ENCODE measurements at places on chromosomes 2 and 18.
A peak's percentile ranks its signal among the peaks of the same experiment; 100 is the strongest.

- DNase-seq, result no peak
These were observed 28.4 kb downstream of the NRXN1 start for GRCh38 chr2:51003345-51004192.

DNA sequence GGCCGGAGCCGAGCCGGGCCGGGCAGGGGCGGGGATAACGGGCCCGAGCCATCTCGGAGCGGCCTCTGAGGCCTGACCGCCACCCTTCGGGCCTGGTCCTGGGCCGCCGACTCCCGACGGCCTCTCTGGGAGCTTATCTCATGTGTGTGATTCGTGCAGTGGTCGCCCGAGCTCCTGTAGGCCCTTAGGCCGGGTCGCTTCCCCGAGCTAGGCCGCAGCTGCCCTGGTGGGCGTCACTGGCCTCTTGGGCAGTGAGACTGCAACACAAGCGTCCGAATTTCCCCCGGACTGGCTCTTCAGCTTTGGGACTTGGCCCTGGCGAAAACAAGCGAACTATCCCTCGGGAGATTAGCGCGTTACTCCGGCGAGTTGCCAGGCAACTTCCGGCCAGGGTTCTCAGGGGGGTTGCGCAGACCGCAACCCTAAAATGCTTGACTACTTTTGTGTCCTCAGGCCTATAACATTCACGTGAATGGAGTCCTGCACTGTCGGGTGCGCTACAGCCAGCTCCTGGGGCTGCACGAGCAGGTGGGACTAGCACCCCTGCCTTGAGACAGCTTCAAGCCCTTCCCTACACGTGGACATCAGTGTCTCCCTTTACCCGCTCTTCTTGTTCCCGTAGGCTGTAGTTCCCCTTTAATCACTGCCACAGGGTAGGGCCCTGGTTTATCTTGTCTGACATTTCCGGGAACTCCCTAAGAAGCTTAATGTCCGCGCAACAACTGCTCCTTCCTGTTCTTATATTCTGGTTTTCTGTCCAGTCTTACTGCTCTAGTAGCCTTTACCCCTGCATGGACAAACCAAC is 602 bp downstream of the SNX17 start:
- DNase-seq, result no peak

DNA sequence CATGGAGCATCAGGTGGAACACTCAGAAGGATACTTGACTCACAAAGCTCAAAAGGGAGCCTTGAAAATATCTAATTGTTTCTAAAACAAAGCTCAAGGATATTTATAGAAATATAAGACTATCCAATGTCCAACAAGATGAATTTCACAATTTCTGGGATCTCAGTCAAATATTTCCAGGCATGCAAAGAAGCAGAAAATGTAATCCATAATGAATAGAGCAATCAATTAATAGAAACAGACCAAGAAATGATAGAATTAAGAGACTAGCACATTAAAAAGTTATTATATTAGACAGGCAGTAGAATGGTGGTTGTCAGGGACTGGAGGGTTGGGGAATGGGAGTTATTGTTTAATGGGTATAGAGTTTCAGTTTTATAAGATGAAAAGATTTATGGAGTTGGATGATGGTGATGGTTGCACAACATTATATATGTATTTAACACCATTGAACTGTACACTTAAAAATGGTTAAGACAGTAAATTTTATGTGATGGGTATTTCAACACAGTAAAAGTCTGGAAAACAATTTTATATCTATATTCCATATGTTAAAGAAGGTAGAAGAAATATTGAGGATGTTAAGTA is 189.9 kb upstream of the PIEZO2 start:
- DNase-seq, result no peak

- no peak for DNase-seq
These were observed 16.1 kb downstream of the ARHGAP28 start for GRCh38 chr18:6745504-6746031.

- no peak for DNase-seq
These were observed 26.5 kb downstream of the SCYGR8 start for GRCh38 chr2:227772197-227772661.

DNA sequence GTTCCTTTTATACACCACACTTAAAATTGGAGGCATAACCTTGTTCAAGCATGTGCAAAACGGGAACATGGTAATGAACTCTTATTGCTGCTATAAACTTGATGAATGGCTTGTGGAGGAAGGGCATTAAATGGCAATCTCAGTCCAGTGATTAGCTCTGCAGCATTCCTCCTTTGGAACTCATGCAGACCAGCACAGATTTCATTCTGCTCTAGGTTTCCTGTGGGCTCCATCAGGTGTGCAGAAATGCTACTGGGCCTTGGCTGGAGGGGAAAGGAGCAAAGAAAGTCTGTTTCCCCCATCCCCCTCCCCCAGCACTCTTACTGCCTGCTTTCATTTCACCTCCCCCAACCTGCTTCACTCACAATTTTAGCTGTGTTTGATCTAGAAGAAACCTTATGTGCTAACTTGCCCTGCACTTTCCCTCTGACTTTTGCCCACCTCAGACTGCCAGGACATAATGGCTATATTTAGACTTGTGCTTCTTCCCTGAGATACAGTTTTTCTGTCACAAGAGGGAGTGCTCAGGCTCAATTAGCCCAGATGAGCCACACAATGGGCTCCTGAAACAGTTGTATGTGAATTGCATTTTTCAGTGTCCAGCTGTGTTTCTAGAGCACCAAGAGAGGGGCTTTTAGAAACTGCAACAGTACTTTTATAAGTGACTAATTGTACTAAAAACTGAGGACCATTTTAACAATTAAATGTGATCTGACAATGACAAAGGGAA is 109.8 kb downstream of the FSHR start:
- no peak for DNase-seq

DNA sequence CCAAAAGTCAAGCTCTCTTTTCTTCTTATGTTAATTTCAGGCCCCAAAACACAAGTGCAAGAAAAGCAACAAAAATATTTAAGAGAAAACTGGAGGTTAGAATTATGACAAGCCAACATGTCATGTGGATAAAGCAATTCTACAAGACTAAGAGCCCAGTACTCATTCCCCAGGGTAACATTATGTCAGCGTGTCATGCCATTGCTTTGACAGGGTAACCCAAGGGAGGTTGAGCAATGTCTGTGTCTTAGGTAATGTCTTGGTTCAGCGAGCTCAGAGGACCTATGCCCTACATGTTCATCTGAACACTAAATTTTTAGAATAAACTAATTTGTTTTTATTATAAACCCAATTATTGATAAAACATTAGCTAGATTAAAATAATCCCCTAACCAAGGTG is 173.2 kb upstream of the ZNF804A start:
- no peak for DNase-seq

- DNase-seq, result no peak
These were observed 15.2 kb downstream of the KCNJ3 start for GRCh38 chr2:154713675-154714074.

DNA sequence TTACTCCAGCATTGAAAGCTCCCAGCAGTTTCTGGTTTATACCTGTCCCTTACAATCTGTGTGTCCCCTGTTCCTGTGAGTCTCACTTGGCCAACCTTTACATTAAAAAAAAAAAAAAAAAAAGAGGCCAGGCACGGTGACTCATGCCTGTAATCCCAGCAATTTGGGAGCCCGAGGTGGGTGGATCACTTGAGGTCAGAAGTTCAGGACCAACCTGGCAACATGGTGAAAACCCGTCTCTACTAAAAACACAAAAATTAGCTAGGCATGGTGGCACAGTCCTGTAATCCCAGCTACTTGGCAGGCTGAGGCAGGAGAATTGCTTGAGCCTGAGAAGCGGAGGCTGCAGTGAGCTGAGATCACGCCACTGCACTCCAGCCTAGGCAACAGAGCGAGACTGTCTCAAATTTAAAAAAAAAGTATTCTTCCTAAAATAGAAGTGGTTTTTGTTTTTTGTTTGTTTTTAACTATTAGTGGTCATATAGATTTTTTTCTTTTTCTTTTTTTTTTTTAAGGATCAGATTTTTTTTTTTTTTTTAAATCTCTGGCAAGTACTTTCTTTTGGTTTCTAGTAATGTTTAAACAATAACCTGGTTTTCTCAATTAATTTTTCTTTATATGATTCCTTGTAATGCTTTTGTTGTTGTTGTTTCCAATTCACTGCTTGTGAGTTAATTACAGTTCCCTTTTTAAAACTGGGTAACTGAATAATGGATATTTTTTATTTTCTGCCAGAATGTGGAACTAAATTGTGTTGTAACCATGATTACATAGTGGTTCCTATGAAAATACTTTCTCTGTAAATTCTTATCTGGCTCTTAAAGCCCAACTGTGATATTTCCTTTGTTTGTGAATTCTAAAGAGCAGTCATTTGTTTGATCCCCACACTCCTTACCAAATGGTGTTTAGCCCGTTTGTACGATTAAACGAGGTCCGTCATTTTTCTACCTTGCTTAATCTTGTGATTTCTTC is 116.8 kb downstream of the CTAGE1 start:
- DNase-seq, result no peak

- no peak for DNase-seq
These were observed 531.9 kb downstream of the IRS1 start for GRCh38 chr2:226267516-226268289.

GRCh38 chr2:224104668-224105386 is 65.7 kb upstream of the SERPINE2 start:
- no peak for DNase-seq

GRCh38 chr18:62085756-62086155 is 101.1 kb downstream of the PIGN start:
- no peak for DNase-seq

- no peak for DNase-seq
These were observed 189.9 kb downstream of the CD226 start for GRCh38 chr18:69757733-69758132.

DNA sequence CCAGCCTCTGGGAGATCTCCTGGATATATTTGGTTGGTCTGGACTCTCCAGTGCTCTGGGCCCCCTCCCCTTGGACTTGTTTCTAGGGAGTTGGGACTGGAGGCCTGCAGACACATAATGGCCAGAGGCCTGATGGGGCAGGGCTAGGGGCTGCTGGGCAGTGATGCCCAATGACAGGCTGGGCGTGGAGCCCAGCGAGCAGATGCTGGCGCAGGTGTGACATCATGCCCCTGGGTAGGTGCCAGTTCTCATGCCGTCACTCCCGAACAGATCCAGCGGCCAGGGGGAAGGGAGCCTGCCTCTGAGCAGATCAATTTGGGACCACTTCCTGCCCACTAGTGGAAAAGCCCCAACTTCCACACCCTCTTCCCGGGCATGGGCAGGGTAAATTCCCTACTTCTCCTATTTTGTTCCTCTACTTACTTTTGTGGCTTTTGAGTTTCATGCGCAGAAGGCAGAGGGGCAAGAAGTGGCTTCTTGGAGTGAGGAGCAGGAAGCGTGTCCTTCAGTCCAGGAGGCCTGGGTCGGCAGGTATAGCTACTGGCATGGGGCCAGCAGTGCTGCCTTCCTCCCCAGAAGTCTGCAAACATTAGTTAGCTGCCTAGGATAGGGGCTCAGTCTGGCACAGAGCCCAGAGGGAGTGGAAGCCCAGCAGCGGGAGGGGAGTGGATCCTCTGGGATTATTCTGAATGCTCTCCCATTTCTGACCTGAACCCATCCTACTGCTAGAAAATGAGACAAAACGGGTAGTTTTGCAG is 6.1 kb downstream of the MPV17 start:
- no peak for DNase-seq

DNA sequence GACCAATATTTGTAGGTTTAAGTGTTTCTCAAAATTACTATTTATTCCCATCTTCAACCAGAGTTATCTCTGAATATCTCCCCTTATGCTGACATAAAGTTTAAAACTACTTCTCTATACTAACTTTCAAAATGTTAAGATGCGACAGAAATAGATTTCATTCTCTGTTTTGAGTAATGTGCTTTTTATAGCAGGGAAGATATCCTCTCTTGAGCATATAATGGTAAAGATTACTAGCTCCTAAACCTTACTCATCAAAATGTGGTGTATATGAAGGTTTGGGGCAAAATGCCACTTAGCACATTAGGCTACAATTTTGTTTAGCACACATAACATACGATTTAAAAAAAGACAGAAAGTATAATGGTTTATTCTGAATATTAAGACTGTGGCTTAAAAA is 54.4 kb downstream of the CWC22 start:
- DNase-seq, result no peak

DNA sequence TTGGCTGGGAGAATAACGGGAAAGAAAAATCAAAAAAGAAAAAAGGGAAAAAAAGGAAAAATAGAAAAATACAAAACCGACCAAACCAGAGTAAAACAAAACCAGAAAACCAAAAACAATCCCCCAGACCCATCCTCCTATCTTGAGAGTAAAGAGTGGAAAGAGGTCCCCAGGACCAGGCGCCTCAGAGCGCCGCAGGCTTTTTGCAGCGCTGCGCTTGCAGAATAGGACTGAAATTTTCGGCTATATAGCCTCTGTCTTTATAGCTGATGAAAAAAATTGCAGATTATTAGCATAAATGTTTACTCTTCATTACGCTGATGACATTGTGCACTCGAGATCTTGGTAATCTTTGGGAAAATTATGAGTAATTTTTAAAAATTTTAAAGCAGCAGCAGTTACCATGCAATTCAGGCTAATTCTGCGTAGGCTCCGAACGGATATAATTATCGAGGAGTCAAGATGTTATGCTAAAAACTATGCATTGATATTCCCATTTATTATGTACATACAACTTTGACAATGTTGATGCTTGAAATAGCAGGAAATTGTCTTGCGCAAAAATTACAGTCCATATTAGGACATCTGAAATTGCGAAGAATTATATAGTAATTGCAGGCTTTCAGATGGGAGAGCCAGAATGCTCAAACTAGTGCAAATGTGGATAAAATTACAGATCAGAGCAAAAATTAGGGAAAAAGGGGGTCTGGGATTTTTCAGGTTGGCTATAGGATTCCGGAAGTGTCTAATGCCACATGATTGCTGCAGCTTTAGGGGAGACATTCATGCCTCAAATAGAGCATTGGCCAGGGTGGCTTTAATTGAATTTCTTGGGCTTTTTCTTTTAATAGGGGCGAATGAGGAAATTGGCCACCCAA is 8.3 kb downstream of the DLX1 start:
- DNase-seq, result no peak

GRCh38 chr2:220460257-220460985 is 833.0 kb downstream of the SLC4A3 start:
- peak; percentile 4 for DNase-seq

GRCh38 chr2:179340678-179341077 is 76.0 kb upstream of the SESTD1 start:
- DNase-seq, result peak; percentile 56

- no peak for DNase-seq
These were observed 15.5 kb upstream of the ARHGAP28 start for GRCh38 chr18:6714010-6714409.

DNA sequence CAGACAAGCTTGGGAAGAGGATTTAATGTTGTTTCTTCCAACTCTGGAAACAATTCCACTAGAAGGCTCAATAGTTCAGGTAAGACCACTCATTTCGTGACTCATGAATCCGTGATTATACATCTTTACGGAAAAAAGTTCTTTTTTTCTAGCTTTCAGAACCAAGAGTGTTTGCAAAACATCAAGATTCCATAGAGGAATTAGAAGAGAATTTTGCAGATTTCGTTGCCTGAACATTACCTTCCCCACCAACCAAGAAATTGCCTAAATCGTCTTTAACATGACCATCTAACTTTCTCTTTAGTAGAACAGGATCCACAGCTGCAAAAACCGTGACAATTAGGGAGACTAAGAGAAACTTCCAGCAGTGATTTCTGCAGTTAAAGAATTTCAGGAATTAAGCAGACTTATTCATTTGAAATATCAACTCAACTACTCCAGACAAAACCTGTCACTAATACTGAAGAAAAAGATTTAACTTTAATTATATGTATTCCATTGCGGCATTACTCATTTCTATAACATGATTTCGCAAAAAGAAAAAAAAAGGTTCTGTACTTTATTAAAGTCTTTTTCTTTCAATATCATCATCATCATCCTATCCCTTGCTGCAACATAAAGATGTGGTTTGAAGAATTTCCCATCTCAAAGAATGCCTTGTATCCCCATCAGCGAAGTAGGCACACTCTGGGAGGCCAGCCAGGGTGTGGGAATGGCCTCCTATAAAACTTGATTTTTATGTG is 1.9 kb upstream of the NAB1 start:
- DNase-seq, result no peak
